Adrenal gland (tissue), 19 donors: ENCODE measurements at places on chromosomes 1 and 21.

GRCh38 chr1:9589144-9589718, 520 bp downstream of the TMEM201 start:
- no peak for DNase-seq

- no peak for DNase-seq
These were observed 256 bp upstream of the TARBP1 start for GRCh38 chr1:234479310-234479559.

- DNase-seq: peak; percentile 63
These were observed 119.2 kb downstream of the GALNT2 start for GRCh38 chr1:230186003-230186863.

- DNase-seq: no peak
These were observed 543.2 kb upstream of the CAMK1G start for GRCh38 chr1:209040351-209040750.

GRCh38 chr21:42001781-42002180, 8.4 kb downstream of the ZBTB21 start:
- DNase-seq: no peak

- no peak for DNase-seq
These were observed 38.4 kb upstream of the CDC42BPA start for GRCh38 chr1:227356620-227357146.

DNA sequence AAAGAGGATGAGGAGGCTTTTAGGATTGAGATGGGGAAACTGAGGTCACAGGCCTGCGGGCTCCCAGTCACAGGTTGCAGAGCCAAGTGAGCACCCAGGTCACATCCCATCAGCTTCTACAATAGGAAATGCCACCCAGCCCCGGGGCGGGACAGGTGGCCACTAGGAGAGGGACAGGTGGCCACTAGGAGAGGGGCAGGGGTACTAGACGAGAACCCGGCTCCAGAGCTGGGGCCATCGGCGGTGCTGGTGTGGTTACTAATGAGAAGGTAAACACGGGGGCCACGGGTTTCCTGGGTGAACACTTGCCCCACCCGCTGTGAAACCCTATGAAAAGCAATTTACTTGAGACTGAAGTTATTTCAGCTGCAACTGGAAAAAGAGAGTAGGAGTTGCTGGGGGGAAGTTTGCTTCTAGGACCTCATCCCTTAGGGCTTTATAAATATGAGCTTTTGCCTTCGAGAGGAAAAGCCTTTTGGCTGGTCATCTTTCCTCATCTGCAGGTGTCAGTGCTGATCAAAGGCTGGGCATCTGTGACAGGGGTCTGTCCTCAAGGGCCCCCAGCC, 52.5 kb downstream of the MRPL37 start:
- no peak for DNase-seq

DNA sequence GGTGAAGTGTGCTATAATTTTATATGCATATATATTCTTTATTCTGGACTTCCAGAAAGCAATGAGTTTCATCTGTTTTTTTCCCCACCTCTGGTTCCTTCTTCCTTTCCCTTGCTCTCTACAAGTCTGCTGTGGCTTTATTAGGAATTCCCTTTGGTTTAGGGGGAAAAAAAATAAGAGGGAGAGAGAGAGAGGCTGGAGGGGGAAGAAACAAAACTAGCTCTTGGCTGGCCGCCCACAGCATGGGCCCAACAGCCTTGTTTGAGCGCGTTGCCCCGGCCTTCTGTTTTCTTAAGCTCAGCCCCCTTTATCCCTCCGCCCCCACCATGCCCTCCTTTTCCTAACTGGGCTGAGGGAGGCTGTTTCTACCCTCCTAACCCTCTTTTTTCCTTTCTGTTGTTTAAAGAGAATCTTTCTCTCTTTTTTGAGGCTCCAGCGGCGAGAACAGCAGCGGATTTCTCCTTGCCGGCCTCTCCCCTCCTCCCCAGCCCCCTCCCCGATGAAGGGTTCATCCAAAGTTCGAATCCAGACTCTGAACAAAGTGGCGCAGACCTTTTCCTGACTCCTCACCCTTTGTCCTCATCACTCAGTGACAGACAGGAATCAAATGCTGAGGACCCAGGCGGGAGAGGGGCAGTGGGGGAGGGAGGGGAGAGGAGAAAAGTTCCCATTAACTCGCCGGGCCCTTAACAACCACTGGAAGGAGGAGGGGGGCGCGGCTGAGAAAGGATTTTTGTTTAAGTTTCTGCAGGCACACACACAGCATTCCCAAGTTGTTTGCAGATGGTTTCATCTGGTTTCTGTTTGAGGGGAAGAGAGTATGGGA, 29.7 kb downstream of the PBX1 start:
- DNase-seq: peak; percentile 77

- DNase-seq: no peak
These were observed 2.8 kb downstream of the SCNN1D start for GRCh38 chr1:1282998-1283397.

DNA sequence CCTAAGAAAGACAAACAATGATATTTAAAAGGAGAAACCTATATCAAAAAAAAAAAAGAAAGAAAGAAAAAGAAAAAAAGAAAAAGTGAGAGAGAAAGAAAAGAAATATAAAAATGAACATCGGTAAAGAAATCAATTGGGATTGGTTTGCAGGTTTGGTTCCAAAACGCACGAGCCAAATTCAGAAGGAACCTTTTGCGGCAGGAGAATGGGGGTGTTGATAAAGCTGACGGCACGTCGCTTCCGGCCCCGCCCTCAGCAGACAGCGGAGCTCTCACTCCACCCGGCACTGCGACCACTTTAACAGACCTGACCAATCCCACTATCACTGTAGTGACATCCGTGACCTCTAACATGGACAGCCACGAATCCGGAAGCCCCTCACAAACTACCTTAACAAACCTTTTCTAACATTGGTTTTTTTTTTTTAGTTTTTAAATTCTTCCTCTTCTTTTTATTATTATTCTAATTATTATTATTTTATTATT, 11.7 kb downstream of the LHX9 start:
- DNase-seq: no peak

GRCh38 chr1:247494767-247495166, 36.9 kb upstream of the OR2B11 start:
- no peak for DNase-seq

GRCh38 chr1:33130297-33130696, 49.3 kb downstream of the AZIN2 start:
- peak; percentile 16 for DNase-seq

DNA sequence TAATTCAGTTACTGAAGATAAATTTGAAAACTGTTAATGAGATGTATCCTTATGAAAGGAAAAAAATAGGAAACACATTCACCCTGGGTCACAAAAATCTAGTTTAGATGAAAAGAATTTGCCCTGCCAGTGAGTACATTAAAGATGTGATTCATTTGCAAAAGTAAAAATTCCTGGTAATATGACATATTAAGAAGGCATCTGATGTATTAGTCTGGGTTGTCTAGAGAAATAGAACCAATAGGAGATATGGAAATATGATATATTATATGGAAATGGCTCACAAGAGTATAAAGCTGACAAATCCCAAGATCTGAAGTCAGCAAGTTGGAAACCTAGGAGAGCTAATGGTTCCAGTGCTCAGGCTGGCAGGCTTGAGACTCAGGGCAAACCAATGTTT, 153.8 kb downstream of the MRPL39 start:
- DNase-seq: no peak

DNA sequence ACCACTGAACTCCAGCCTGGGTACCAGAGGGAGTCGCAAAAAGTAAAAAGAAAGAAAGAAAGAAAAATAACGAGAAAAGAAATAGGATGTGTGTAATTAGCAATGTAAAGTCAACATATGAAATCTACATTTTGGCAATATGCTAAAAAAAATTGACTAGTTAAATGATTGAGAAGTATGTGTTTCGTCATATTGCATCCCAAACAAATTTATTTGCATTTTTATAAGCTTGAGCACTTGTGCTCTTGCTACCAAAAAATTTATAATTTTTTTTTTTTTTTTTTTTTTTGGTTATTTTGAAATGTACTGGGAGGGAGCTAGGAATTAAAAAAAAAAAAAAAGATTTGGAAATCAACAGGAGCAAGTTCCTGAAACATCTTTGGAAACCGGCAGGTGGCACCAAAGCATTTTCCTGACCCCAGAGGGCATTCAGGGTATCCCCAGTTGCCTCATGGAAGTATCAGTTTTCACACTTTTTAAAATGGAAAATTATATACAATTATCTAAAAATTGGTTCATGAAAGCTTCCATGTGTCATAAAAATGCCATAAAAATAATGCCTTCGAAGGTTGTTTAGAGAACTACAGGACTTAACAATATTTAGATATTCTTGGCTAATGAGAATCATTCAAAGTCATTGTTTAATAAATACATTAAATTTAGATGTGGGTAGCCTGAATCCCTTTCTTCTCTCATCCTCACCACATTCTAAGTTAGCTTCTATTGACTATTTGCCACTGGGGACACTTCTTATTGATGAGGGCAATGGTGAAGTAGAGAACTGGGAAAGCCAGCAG, 4.8 kb upstream of the HEATR1 start:
- DNase-seq: peak; percentile 35

GRCh38 chr1:27388337-27389005, 4.0 kb upstream of the GPR3 start:
- peak; percentile 70 for DNase-seq

GRCh38 chr1:152461544-152461943, 47.5 kb upstream of the CRNN start:
- peak; percentile 74 for DNase-seq

DNA sequence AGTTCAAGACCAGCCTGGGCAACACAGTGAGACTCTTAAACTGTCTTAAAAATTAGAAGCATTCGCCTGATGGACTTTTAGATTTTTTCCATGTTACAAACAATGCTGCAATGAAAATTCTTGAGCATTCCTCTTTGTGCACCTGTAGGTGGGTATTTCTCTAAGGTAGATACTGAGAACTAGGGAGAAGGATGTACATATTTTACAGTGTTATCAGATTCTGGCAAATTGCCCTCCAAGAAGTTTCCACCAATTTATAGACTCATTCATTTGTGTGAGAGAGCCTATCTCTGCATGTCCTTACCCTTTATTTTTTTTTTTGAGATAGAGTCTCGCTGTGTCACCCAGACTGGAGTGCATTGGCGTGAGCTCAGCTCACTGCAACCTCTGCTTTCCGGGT, 12.3 kb upstream of the LEFTY2 start:
- DNase-seq: no peak

DNA sequence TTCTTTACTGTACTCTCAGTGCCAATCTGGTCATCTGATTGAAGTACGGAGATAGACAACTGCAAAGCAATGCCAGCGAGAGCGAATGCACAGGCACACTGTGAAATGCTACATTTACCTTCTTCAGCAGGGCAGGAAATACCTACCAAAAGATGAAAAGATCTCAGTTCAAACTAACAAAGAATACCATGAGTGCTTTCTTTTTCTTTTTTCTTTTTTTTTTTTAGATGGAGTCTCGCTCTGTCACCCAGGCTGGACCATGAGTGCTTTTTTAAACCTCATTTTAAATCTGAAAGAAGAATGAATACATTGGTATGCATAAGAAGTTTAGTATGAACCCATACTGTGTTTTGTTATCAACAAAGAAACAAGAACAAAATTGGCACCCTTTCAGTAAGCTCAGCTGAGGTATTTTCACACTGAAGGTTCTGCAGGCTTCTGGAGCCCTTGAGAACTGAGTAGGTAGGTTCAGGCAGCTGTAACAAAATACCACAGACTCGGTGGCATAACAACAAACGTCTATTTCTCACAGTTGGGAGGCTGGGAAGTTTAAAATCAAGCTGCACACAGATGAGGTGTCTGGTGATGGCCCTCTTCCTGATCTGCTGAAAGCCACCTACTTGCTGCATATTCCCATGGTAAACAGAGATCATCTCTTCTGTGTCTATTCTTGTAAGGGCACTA, 1.7 kb upstream of the CHI3L2 start:
- DNase-seq: no peak

GRCh38 chr1:100188617-100189016, 10.6 kb upstream of the LRRC39 start:
- peak; percentile 67 for DNase-seq

GRCh38 chr1:89085781-89086180, 20.8 kb upstream of the GBP1 start:
- no peak for DNase-seq
